ENCODE measurements at places on chromosomes 11 and 22.
A peak's percentile ranks its signal among the peaks of the same experiment; 100 is the strongest.

- no peak for DNase-seq
Observed at GRCh38 chr11:37506531-37506930, 908.5 kb upstream of the RAG2 start.

GRCh38 chr11:70527429-70528045 lies 129.2 kb downstream of the CTTN start:
- no peak for DNase-seq

- DNase-seq: peak; percentile 77
Observed at GRCh38 chr22:23243006-23243573, 62.8 kb downstream of the BCR start.

- DNase-seq: no peak
Observed at GRCh38 chr11:32318071-32319055, 117.0 kb downstream of the WT1 start.

- no peak for DNase-seq
Observed at GRCh38 chr22:24926428-24926725, 20.1 kb downstream of the LHFPL7 start.

DNA sequence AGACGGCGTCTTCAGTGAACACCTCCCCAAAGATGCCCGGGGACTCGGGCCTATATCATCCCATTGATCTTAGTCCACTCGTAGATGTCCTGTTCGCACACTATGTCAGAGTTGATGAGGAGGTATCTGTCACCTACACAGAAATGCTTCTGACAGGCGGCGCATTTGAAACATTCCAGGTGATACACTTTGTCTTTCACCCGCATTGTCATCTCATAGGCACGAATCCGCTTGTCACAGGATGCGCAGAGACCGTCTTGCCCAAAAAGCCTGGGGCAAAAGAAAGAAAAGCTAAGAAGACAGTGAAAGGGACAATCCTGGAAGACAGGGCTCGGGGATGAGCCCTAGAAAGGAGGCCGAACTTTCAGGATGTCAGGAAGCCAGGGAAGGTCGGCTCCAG lies 32.6 kb downstream of the LMO2 start:
- DNase-seq: no peak

DNA sequence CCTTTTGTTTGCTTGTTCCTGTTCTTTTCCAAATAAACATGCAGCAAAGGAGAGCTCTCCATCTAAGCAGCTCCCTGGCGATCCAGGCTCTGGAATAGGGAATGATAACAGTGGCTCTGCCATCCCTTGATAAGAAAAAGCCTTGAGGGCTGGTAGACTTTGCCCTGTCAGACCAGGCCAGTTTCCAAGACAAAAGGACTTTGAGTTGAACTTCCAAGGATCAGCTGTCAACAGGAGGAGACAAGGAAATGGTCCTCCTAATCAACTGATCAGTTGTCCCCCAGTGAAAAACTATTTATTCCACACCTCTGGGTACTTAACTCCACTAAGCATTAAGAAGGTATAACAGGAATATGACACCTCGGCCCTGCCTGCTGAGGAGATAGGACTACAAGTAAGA lies 127.8 kb downstream of the PARVA start:
- no peak for DNase-seq

DNA sequence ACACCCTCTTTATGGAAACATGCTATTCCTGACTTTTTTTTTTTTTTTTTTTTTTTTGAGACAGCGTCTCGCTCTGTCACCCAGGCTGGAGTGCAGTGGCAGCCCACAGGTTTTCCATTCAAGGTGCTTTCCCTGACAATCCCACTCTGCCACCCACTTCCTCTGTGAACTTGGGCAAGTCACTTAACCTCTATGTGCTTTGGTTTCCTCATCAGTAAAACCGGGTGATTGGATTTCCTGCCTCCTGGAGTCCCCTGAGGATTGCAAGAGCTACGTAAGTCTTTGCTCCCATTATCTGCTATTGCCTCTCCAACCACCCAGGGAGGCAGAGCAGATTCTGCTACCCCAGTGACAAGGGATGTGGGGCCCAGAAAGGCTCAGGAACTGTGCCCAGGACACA lies 54.1 kb downstream of the CELSR1 start:
- no peak for DNase-seq

DNA sequence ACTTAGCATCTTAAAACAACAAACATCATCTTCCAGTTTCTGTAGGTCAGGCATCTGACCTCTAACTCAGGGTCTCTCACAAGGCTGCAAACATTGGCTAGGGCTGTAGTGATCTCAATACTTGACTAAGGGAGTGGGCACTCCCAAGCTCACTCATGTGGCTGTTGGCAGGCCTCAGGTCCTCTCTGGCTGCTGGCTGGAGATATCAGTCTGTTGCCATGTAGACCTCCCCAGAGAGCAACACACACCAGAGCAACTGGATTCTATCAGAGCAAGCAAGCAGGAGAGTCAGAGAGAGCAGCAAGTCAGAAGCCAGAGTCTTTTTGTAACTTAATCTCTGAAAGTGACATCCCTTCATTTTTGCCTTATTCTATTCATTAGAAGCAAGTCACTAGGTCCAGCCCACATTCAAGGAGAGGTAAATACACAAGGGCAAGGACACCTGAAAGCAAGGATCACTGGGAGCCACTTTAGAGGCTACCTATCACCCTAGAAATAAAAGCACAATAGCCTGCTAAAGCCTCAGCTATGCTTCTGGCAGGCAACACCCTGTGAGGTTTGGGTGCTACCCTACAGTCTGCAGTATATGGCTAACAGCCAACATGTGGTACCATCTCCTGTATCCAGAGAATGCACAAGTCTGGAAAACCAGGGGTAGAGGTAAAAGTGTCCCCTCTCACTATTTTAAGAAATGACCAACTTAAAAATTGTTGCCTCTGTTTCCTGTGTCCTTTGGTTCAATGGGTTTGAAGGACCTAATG lies 33.5 kb upstream of the CD44 start:
- DNase-seq: no peak

GRCh38 chr11:118010738-118011461 lies 24.7 kb downstream of the IL10RA start:
- DNase-seq: no peak

GRCh38 chr11:111513240-111513605 lies 1.0 kb upstream of the BTG4 start:
- no peak for DNase-seq

DNA sequence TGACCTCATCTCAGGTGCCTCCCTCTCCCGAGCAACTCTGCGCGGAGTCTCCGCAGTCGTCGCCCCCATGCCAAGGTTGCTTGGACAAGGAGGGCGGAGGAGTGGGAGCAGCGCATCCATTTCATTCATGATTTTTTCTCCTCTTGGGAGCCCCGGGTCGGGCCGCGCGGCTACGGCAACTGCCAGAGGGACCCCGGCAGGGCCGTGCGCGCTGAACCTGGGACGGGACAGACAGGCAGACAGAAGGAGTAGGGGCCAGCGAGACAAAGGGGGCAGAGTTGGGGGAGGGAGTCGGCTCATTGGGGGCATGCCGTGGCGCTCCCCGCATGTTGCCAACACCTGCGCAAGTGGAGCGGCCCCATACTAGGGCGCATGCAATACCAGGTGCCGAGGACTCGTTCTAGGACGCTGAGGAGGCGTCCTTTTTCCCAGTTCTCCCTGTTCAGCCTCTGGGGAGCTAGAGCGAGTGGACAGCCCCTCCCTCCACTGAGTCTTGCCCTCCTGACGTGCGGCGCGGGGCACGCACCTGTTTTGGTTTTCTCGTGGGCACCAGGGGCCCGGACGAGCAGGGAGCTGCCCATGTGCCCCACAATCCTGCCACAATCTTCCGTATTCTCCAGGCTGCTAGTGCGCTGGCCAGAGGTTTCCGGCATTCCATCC lies 501 bp upstream of the PTPN5 start:
- no peak for DNase-seq

DNA sequence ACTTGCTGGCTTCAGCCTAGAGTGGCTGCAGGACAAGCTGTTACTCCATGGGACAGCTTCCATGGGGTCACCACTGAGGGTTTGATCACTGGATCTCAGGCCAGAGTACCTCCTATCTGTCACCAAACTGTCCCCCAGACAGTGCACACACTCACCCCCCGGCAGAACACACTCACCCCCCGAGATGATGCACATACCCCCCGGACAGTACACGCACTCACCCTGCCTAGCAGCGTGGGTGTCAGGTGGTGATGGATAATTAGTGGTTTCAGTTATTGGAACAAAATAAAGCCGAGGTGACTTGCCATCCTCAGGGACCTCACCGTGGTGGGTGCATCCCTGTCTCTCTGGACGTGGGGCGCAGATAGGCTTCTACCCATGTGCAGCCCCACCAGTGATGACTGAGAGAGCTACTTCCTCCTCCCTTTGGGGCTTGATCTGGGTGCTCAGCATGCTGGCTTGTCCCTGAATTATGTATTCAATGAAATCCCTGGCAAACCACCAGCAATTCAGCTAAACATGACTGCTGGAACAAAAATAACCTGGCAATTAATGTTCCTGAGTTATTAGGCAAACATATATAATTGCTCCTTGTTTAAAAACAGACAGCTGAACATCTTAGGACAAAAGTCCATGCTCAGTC lies 18.9 kb downstream of the TANGO2 start:
- DNase-seq: no peak

- no peak for DNase-seq
Observed at GRCh38 chr11:15931497-15931896, 424.8 kb downstream of the SOX6 start.

DNA sequence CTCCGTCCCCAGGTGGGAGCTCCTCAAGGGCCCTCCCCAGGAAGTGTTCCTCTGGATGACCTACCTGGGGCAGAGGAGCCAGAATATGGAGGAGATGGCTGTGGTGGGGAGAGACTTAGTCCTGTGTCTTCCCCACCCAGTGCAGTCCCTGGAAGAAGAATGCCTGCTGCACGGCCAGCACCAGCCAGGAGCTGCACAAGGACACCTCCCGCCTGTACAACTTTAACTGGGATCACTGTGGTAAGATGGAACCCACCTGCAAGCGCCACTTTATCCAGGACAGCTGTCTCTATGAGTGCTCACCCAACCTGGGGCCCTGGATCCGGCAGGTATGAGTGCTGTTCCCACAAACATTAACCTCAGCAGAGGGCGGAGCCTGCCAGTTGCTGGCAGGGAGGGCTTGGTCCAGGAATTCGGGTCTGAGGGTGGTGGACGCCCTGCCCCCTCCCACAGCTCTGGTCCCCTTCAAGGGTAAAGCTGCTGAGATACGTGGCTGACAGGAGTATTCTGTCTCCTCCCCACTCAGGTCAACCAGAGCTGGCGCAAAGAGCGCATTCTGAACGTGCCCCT lies 3.4 kb downstream of the FOLR3 start:
- DNase-seq: no peak

Measured in activated naive CD8-positive, alpha-beta T cell treated with anti-CD3 and anti-CD28 coated beads for 36 hours (primary cell).